Activated naive CD8-positive, alpha-beta T cell treated with anti-CD3 and anti-CD28 coated beads, Interleukin-2, amount 10 ng/mL, durations not matched to agents 7 days and 5 days (primary cell): ENCODE measurements at places on chromosomes 1 and 21. TPM values are rescaled to one million over a fixed set of nuclear protein-coding genes. Genes with fewer than 3 reads are reported as not detected.

GRCh38 chr1:168287237-168287664, 6.6 kb downstream of the TBX19 start:
- peaks cover 22% of the 10 kb centered on the region for H3K4me1 ChIP-seq
- H3K27me3 ChIP-seq = no peaks in the 10 kb centered on the region
- DNase-seq = no peak
- no peak overlapping the region for H3K4me3 ChIP-seq
- H3K27ac ChIP-seq = peak overlapping the region; percentile 40

GRCh38 chr1:229554886-229555621, 3.5 kb downstream of the ABCB10 start:
- H3K4me1 ChIP-seq = peaks cover 40% of the 10 kb centered on the region
- H3K27ac ChIP-seq = peak overlapping the region; percentile 10
- H3K4me3 ChIP-seq = peak overlapping the region; percentile 6
- no peak for DNase-seq
- H3K27me3 ChIP-seq = no peaks in the 10 kb centered on the region

DNA sequence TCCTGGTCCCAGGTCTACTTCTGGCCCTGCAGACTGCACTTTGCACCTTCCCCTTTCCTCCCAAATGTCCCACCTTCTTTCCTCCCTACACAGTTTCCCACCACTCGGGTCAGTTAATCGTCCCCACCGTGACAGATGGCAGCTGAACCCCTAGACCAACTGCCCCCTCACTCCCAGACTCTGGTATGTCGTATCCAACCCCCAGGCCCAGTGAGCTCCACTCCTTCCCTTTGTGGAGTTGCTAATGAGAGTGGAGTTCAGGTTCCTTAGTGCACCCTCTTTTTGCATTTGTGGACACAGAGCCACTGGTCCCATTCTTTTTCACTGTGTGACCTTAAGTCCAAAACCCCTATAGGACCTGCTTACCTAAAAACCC, 1.8 kb downstream of the MAN1C1 start:
- peak overlapping the region; percentile 95 for H3K27ac ChIP-seq
- H3K36me3 ChIP-seq = peaks cover 14% of the 10 kb centered on the region
- peak overlapping the region; percentile 94 for H3K4me3 ChIP-seq
- H3K4me1 ChIP-seq = peaks cover 69% of the 10 kb centered on the region
- peaks cover 5% of the 10 kb centered on the region for H3K27me3 ChIP-seq

DNA sequence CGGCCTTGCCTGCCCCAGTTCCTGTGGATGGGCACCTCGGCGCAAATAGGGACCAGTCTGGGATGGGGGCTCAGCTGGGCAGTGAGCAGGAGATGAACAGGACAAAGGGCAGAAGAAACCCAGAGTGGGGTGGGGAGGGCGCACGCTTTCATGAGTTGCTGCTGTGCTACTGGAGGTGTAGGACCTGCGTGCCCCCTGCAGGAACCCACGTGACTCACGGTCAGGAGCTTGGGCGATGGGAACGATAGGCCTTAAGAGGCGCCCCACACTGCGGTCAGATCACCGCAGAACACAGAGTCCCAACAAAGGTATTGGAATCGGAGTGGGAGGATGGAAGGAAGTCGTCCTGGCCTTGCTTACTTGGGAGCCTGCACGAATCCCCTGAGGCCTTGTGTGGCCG, 17.2 kb downstream of the PRDM15 start:
- H3K36me3 ChIP-seq = peaks cover 1% of the 10 kb centered on the region
- H3K27me3 ChIP-seq = no peaks in the 10 kb centered on the region
- H3K4me1 ChIP-seq = peaks cover 19% of the 10 kb centered on the region
- DNase-seq = no peak
- no peak overlapping the region for H3K4me3 ChIP-seq
- H3K27ac ChIP-seq = no peak overlapping the region

- H3K4me1 ChIP-seq = peaks cover 20% of the 10 kb centered on the region
- DNase-seq = no peak
- H3K36me3 ChIP-seq = peaks cover 6% of the 10 kb centered on the region
- peak overlapping the region; percentile 75 for H3K4me3 ChIP-seq
- H3K27ac ChIP-seq = peak overlapping the region; percentile 90
- H3K27me3 ChIP-seq = no peaks in the 10 kb centered on the region
Observed at GRCh38 chr1:180585994-180586359, 27.2 kb downstream of the OVAAL start.

GRCh38 chr1:156241926-156242325, at the start of gene BGLAP:
Gene BGLAP (plus strand): TSS chr1:156242184. CDS start chr1:156242232, 48 bp downstream.
- H3K4me1 ChIP-seq = peaks cover 23% of the 10 kb centered on the region
- H3K27ac ChIP-seq = peak within 1 kb of the TSS; percentile 25
- DNase-seq = no peak
- peaks cover 15% of the 10 kb centered on the region for H3K36me3 ChIP-seq
- no peaks in the 10 kb centered on the region for H3K27me3 ChIP-seq

- no peak overlapping the region for H3K4me3 ChIP-seq
- no peak overlapping the region for H3K27ac ChIP-seq
- DNase-seq = no peak
- no peaks in the 10 kb centered on the region for H3K36me3 ChIP-seq
- H3K4me1 ChIP-seq = peaks cover 6% of the 10 kb centered on the region
Observed at GRCh38 chr21:35199733-35200015, 150.6 kb upstream of the RUNX1 start.

DNA sequence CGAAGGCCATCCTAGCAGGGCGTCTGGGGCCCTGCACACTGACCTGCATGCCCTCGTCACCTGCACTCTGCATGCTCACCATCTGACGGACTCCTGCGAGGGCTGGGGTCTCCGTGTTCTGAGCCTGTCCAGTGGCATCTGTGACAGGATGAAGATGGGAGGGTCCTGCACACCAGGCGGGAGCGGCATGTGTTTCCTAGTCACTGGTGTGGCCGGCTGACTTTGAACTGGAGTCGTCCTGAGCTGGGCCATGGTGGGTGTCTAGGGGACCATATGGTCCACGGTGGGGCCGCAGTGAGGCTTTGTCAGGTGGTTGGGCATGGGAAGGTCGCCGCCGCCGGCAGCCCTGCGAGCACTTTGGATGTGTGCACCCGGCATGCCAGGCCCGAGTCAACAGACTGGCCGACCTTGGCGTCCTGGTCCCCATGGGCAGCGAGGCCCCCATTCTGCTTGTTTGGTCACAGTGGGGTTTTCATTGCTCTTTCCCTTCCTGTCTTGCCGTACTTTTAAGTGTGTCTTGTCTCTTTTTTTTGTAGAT, 16.7 kb upstream of the DIP2A start:
- H3K36me3 ChIP-seq = peaks cover 38% of the 10 kb centered on the region
- H3K4me3 ChIP-seq = no peak overlapping the region
- no peaks in the 10 kb centered on the region for H3K27me3 ChIP-seq
- H3K4me1 ChIP-seq = peaks cover 7% of the 10 kb centered on the region
- H3K27ac ChIP-seq = no peak overlapping the region

The CD1D gene
- total RNA-seq = not detected

The MYBPH gene
- not detected for total RNA-seq

The TSPAN1 gene
- total RNA-seq = not detected

The ATP6V1G3 gene
- not detected for total RNA-seq
